Cerebellum (tissue), 4 donors: ENCODE measurements at places on chromosomes 11 and 22. TPM values are rescaled to one million over a fixed set of nuclear protein-coding genes. Genes with fewer than 3 reads are reported as not detected.
A peak's percentile ranks its signal among the peaks of the same experiment; 100 is the strongest.

SLC37A2 gene
- total RNA-seq, result 1.8 TPM

DNA sequence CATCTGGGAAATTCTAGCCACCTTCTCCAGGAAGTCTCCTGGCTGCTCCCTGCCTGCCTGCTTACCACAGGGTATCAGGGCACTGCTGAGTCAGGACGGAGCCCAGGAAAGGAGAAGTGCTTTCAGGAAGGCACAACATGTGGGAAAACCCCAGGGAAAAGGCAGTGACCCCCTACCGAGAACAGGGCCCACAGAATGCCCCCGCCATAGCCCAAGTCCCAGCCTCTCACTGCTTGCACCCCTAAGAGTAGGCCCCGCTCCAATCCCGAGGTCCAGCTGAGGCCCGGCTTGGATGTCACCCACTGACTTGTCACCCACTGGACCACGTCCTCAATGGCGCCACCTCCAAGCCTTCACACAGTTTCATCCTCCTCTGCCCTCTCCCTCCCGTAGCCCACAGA lies 34.1 kb downstream of the ARAP1 start:
- no peak for DNase-seq

DNA sequence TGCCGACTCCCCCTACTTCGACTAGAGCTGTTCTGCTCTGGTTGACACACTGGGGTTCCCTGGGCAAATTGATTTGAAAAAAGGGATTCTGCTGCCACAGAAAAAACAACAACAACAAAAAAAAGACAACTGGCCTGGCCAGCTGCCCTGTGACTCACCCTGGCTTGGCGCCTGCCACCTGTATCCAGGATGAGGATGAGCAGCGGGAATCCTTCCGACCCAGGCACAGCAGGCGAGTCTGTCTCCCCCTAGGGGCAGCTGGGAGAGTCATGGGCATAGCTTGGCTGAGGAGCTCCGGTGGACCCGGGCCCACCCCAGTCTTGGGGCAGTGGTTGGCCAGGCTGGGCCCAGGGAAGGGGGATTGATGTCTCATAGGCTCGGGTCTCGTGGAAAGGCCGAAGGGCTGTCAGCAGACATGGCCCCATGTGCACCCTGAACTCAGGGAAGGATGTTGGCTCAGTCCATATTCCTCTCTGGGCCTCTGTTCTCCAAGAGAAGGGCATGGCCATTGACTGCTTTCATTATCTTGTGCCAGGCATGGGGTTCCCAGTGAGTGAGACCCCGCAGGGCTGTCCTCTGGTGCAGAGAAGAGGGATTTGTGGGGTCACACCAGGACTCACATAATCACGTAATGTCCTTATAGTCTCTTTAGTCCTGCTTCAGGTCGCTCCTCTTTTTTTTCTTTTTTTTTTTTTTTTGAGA lies 10.4 kb upstream of the SUN2 start:
- peak; percentile 68 for DNase-seq

DNA sequence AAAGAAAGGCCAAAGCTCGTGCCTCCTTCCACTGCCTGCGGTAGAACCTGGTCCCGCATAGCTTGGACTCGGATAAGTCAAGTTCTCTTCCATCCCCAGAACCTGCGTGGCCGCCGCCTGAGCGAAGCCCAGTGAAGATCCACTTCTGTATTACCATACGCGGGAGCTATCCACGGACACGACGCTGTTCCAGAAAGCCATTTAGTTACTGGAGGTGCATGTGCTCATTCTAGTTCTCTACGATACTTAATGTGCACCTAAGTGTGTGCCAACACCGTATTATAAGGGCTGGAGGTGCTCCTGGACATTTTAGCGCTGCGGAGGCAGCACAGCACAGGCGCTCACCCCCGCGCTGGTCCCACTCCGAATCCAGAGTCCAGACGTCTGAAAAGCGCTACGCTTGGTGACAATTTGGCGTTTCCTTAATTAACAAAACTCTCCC lies 1.4 kb downstream of the WT1 start:
- DNase-seq, result no peak

GRCh38 chr11:132139181-132139580 lies 768.8 kb downstream of the NTM start:
- DNase-seq, result no peak

- DNase-seq, result no peak
These were observed 61.8 kb downstream of the OTOG start for GRCh38 chr11:17608821-17609220.

- DNase-seq, result no peak
These were observed 63.6 kb upstream of the PPARA start for GRCh38 chr22:46086577-46087335.

GRCh38 chr22:45254388-45254787 lies 13.7 kb upstream of the KIAA0930 start:
- DNase-seq, result no peak
